ENCODE measurements at places on chromosomes 2 and 18.

DNA sequence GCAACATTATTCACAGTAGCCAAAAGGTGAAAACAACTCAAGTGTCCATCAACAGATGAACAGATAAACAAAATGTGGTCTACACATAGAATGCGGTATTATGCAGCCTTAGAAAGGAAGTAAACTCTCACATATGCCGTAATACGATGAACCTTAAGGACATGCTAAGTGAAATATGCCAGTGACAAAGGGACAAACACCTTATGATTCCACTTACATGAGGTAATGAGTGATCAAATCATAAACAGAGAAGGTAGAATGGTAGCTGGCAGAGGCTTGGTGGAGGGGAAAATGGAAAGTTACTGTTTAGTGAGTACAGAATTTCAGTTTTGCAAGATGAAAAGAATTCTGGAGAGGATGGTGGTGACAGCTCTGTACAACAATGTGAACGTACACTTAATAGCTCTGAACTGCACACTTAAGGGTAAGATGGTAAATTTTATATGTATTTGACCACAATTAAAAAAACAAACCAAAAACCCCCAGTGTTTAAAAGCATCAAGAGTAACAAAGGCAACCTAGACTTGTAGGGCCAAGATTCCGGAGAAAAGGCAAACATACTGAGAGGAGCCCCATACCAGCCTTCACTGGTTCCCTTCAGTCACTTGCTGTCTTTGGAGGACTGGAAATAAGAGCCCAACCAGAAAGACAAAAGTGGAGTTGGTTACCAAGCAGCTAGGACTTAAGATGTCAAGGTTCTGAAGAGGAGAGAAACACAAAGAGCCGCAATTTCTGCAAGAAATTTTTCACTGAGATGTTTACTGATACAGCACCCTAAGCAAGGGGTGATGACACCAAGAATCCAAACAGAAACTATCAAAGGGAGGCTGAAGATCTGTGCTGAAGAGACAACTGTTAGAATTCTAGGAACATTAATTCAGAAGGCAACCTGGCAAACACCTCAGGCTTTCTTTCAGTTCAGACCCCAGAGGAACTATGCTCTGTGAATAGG, 61.3 kb downstream of the CUL3 start:
- DNase-seq, result peak; percentile 24

DNA sequence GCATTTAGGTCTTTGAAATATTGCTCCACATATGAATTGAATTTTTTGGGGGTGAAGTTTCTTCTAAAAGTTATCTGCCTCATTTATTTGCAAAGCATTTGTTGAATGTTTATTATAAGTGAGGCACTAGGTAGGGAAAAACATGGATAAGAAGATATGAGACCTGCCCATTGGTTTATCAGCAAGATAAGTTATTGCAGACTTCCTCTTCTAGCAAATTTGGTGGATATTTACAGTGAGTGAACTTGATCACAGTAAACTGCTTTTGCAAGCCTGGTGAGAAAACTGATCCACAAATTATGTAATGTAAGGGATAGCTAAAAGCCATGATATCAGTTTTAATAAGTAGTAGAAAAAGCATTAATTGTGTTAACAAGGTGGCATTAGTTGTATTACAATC, 364.8 kb downstream of the SOCS6 start:
- no peak for DNase-seq

DNA sequence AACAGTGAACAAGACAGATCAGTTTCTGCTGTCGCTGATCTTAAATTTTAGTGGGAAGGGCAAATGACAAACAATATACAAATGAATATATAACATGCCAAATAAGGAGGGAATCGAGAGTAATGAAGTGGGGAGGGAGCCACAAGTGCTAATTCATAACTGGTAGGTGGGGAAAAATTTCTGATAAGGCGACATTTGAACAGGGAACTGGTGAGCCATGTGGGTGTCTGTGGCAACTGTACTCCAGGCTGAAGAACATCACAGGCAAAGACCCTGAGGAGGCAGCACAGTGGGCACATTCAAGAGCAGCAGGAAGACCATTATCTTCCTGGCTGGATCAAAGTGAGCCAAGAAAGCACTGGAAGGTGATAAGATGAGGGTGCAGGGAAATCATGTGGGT, 51.6 kb upstream of the CD28 start:
- DNase-seq, result peak; percentile 43

- no peak for DNase-seq
Measured at GRCh38 chr2:235607546-235608199, 113.8 kb downstream of the AGAP1 start.

Data from suppressor macrophage treated with lipopolysaccharide for 1 hour (primary cell).